Transverse colon (tissue), 4 donors: ENCODE measurements at places on chromosomes 4 and X.

DNA sequence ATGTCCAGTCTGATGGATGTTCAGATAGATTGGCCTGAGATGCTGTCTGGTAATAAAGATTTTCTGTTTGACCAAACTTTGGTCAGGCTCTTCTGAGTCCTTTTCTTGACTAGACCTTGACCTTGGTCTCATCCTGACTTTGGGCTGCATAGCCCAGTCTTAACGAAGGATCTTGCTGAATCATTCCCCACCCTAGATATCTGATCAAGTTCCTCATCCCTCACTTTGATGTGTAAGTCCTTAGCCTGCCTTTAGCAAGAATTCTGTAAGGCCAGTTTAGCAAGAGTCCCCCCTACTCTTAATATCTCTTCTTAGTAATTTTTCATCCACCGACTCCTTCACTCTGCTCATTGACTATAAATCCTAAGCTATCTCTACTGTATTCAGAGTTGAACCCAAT lies 244.4 kb upstream of the JADE1 start:
- no peaks in the 10 kb centered on the region for H3K36me3 ChIP-seq
- no peak overlapping the region for H3K4me3 ChIP-seq
- no peak overlapping the region for H3K27ac ChIP-seq
- peaks cover 4% of the 10 kb centered on the region for H3K4me1 ChIP-seq

DNA sequence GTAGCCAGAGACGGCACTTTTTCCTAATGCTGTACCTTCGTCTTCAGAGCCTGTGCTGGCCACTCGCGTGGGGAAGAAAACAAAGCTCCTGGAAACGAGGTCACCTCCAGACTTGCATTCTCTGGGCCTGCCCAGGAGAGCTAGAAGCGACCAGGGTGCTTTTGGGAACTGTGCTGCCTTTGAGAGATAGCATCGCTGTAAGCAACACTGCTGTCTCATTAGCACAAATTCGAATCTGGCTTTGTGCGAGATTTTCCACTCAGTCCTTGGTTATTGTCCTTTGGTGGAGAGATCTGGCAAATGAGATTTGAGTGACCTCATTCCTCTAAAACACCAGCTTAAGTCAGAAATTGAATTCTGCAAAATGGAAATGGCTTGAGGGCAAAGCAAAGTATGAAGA lies 66.1 kb upstream of the TLR3 start:
- H3K36me3 ChIP-seq, result no peaks in the 10 kb centered on the region
- no peak for DNase-seq
- no peak overlapping the region for H3K4me3 ChIP-seq
- no peaks in the 10 kb centered on the region for H3K27me3 ChIP-seq
- no peak overlapping the region for H3K27ac ChIP-seq

- H3K27ac ChIP-seq, result no peak overlapping the region
- H3K4me3 ChIP-seq, result no peak overlapping the region
- H3K4me1 ChIP-seq, result peaks cover 16% of the 10 kb centered on the region
- DNase-seq, result no peak
- no peaks in the 10 kb centered on the region for H3K36me3 ChIP-seq
- H3K27me3 ChIP-seq, result no peaks in the 10 kb centered on the region
Observed at GRCh38 chr4:13481569-13481968, 2.6 kb downstream of the RAB28 start.

GRCh38 chr4:118752551-118752950 lies 67.4 kb downstream of the METTL14 start:
- H3K36me3 ChIP-seq, result no peaks in the 10 kb centered on the region
- DNase-seq, result no peak
- H3K4me1 ChIP-seq, result peaks cover 51% of the 10 kb centered on the region
- no peaks in the 10 kb centered on the region for H3K27me3 ChIP-seq
- peak overlapping the region; percentile 72 for H3K27ac ChIP-seq

- peaks cover 4% of the 10 kb centered on the region for H3K4me1 ChIP-seq
- H3K27ac ChIP-seq, result peak overlapping the region; percentile 92
Observed at GRCh38 chrX:74420196-74421035, 877 bp upstream of the SLC16A2 start.

- no peak overlapping the region for H3K27ac ChIP-seq
- no peaks in the 10 kb centered on the region for H3K4me1 ChIP-seq
- H3K36me3 ChIP-seq, result no peaks in the 10 kb centered on the region
- H3K4me3 ChIP-seq, result no peak overlapping the region
- no peaks in the 10 kb centered on the region for H3K27me3 ChIP-seq
- DNase-seq, result no peak
Observed at GRCh38 chr4:176967586-176967985, 174.9 kb upstream of the VEGFC start.

DNA sequence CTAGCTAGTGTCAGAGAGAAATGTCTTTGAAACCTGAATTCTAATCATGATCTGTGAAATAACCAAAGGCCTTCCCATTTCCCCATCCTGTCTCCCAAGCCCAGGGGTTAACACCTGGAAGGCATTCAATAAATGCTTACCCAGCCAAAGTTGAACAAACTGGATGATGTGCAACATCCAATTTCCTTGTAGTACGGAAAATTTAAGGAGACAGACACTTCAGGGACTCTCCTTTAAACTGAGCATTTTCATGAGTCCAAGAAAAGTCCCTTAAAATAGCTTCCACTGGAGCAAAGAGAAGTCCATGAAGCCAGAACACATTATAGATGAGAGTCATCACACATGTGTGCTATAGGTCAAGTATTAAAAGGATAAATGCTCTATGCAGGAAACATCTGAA lies 271.2 kb downstream of the RAB28 start:
- H3K36me3 ChIP-seq, result no peaks in the 10 kb centered on the region
- H3K27ac ChIP-seq, result no peak overlapping the region
- no peaks in the 10 kb centered on the region for H3K27me3 ChIP-seq
- DNase-seq, result no peak
- H3K4me3 ChIP-seq, result no peak overlapping the region
- H3K4me1 ChIP-seq, result no peaks in the 10 kb centered on the region

GRCh38 chr4:141636771-141637460 lies 533 bp downstream of the IL15 start:
- peak; percentile 64 for DNase-seq
- H3K4me3 ChIP-seq, result peak overlapping the region; percentile 65
- H3K4me1 ChIP-seq, result no peaks in the 10 kb centered on the region
- no peaks in the 10 kb centered on the region for H3K27me3 ChIP-seq
- peak overlapping the region; percentile 91 for H3K27ac ChIP-seq

DNA sequence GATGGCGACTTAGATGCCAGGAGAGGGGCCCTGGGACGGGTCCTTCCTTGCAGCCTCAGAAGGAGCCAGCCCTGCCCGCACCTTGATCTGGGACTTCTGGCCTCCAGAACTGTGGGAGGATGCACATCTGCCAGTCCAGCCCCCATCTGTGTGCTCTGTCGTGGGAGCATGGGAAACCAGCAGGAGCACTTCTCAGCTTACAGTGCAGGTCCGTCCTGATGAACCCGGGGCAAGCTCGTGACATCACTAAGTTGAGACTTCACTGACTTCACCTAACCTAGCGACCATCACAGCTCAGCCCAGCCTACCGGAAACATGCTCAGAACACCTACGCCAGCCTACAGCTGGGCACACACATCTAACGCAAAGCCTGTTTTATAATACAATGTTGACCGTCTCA lies 38.1 kb downstream of the ABLIM2 start:
- H3K4me1 ChIP-seq, result no peaks in the 10 kb centered on the region
- no peaks in the 10 kb centered on the region for H3K36me3 ChIP-seq
- no peak overlapping the region for H3K4me3 ChIP-seq
- no peak overlapping the region for H3K27ac ChIP-seq
- H3K27me3 ChIP-seq, result no peaks in the 10 kb centered on the region
